PC-3 (cell line): ENCODE measurements at places on chromosomes 3 and 15. TPM values are rescaled to one million over a fixed set of nuclear protein-coding genes. Genes with fewer than 3 reads are reported as not detected.
A peak's percentile ranks its signal among the peaks of the same experiment; 100 is the strongest.

The RHCG gene
- total RNA-seq, result not detected in 2 replicates

DNA sequence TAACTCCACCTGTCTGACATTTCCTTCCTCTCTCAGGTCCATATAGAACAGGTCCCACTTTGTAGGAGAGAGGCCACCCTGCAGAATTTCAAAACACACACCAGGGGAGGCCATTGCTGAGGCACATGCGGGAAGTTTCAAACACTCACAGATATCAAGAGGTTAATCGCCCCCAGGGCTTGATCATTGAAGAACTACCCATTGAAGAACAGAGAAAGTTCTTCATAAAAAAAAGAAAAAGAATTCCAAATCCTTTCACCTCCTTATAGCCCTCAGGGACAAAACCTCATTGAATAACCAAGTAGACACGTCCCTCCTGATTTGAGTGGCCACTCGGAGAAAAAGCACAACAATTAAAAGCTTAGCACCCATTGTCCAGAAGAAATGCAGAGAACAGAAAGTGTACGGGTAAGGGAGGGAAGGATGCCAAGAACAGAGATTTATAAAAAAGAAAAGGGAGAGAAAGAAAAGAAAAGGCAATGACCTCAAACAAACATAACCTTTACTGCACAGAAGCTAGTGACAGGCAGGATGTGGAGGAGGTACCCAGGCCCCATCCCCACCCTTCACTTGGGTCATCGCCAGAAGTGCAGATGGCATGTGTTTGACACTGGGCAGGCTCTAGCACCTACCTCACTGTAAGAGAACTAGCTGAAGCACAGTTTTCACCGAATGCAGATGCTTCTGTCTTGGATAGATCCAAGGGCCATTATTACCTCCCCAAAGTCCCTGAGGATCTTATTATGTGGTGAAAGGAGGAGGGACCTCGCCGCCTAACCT lies 112.3 kb upstream of the HES1 start:
- no peak overlapping the region for H3K4me3 ChIP-seq
- no peaks in the 10 kb centered on the region for H3K36me3 ChIP-seq
- no peak overlapping the region for H3K27ac ChIP-seq
- peak; percentile 25 for DNase-seq
- no peaks in the 10 kb centered on the region for H3K27me3 ChIP-seq

DNA sequence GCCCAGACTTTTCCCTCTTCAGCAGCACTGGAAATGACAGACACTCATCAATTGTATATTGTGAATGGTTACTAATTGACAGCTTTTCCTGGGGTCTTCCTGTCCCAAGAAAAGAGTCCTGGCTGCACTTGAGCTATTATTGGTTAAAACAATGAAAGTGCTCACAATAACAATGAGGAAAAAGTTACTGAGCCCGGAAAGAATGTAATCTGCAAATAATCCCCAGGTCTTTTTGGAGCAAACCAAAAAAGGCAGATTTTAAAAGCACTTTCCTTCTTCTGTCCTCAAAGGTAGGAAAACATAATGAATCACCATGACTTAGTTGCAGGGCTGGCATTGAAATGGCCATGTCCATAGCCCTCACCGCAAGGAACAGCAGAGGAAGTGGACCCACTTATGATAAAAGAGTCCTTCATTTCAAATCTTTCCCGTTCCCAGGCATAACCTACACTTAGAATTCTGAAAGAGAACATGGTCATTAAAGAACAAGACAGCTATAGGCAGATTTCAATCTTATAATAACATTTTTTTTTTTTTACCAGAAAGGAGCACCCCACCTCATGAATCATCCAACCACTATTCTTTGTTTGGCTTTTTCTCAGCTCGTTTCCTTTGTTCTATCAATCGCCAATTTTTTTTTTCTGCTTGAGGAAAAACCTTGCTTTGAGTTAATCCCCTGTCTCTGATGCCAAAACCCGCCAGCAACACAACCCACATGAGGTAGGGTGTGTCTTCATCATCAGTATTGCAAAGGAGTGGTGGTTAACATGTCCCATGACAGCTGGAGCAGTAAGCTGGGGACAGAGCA lies 35.5 kb upstream of the ATP1B3 start:
- H3K27me3 ChIP-seq, result no peaks in the 10 kb centered on the region
- H3K36me3 ChIP-seq, result no peaks in the 10 kb centered on the region
- peaks cover 17% of the 10 kb centered on the region for H3K4me1 ChIP-seq
- DNase-seq, result peak; percentile 58
- peak overlapping the region; percentile 13; the same call in 1 of the 2 replicates for H3K4me3 ChIP-seq

- no peak for DNase-seq
- no peak overlapping the region for H3K4me3 ChIP-seq
- no peaks in the 10 kb centered on the region for H3K36me3 ChIP-seq
- H3K27me3 ChIP-seq, result no peaks in the 10 kb centered on the region
These were observed 379.4 kb upstream of the CFAP20DC start for GRCh38 chr3:59429198-59429597.

The PLXNB1 gene
- total RNA-seq, result 31.8 and 35.4 TPM in 2 replicates

DNA sequence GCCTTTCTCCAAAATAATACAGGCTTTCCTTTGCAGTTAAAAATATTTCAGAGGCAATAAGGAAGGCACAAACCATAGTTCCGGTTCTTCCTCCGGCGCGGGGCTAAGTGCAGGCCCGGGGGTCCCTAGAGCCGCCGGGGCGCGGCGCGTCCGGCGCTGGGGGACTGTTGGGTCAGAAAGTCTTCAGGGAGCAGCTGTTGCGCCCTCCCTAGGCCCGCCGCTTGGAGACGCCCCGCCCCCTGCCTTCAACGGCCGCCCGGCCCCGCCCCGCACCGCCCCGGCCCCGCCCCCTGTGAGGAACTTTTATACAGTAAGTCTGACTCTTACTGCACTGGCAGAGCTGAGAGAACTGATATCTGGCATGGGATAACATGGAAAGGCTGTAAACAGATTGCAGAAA lies 283.1 kb upstream of the ARL6 start:
- H3K4me3 ChIP-seq, result no peak overlapping the region
- no peaks in the 10 kb centered on the region for H3K36me3 ChIP-seq
- H3K27ac ChIP-seq, result no peak overlapping the region
- H3K27me3 ChIP-seq, result no peaks in the 10 kb centered on the region
